ENCODE measurements at places on chromosomes 7 and 10.

GRCh38 chr7:88429382-88429781 lies 122.7 kb upstream of the STEAP4 start:
- DNase-seq = no peak

- DNase-seq = no peak
Observed at GRCh38 chr10:73817826-73818225, 6.4 kb upstream of the NDST2 start.

DNA sequence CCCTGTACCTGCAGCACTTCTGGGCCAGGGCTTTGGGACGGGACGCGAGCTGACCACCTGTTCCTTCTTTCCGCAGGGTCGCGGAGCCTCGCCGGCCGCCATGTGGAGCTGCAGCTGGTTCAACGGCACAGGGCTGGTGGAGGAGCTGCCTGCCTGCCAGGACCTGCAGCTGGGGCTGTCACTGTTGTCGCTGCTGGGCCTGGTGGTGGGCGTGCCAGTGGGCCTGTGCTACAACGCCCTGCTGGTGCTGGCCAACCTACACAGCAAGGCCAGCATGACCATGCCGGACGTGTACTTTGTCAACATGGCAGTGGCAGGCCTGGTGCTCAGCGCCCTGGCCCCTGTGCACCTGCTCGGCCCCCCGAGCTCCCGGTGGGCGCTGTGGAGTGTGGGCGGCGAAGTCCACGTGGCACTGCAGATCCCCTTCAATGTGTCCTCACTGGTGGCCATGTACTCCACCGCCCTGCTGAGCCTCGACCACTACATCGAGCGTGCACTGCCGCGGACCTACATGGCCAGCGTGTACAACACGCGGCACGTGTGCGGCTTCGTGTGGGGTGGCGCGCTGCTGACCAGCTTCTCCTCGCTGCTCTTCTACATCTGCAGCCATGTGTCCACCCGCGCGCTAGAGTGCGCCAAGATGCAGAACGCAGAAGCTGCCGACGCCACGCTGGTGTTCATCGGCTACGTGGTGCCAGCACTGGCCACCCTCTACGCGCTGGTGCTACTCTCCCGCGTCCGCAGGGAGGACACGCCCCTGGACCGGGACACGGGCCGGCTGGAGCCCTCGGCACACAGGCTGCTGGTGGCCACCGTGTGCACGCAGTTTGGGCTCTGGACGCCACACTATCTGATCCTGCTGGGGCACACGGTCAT lies 13.3 kb downstream of the GPR146 start:
- DNase-seq = no peak

GRCh38 chr10:34489973-34490745 lies 324.9 kb downstream of the PARD3 start:
- DNase-seq = no peak

GRCh38 chr10:46328853-46329689 lies 42.3 kb downstream of the ANTXRL start:
- DNase-seq = no peak

- DNase-seq = no peak
Observed at GRCh38 chr7:104894726-104895521, 119.1 kb upstream of the KMT2E start.

- DNase-seq = no peak
Observed at GRCh38 chr10:22832066-22832602, 95.7 kb upstream of the ARMC3 start.

DNA sequence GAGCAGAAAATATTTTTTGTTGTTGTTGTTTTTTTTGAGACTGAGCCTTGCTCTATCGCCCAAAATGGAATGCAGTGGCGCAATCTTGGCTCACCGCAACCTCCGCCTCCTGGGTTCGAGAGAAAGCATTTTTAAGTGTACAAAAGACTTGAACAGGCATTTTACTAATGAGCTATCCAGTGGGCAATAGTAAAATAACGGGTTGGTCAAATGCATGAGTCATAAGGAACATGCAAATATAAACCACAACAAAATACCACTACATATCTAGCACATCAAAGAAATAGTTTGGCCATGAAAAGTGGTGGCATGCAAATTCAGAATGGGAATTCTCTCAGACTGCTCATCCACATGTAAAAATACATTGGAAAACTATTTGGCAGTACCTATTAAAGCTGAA lies 71.7 kb upstream of the TMEM106B start:
- DNase-seq = no peak

DNA sequence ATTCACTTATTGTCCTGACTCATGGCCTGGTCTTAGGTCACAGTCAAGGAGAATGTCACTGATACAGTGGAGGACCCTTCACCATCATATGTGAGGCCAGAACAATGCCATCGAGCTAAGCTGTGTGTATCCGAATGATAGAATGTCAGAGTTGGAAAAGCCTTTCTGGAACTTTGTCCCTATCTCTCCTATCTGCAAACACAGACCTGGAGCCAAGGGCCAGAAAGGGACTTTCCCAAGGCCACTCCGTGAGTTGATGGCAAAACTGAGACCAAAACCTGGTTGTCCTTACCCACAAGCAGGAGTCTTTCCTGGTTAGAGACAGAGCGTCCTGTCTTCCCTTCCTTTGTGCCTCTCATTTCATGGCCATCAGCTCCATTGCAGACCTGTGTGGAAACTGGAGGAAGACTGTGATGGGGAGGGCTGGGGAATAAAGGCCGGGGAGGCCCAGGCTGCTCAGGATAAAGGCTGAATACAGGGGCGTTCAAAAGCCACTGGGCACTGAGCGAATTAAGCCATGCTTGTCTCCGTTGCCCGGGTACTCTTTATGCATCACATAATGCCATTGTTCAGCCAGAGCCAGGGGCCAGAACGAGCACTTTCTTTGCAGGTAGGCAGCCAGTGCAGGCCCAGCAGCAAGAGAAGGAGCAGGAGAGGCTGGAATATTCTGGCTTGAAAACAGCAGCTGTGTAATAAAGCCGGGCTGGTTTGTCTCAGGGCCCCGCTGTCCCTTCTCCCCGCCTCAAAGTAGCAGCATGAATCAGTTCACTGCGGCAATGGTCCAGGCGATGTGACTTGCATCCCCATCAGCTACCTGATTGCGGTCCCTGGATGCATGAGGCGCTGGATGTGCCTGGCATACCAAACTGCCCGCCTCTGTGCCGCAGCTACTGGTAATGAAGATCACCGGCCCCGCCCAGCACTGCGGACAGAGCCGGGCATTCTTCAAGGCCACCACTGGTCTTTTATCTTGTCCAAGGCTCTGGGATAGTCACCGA lies 143.0 kb downstream of the RPS24 start:
- DNase-seq = no peak

DNA sequence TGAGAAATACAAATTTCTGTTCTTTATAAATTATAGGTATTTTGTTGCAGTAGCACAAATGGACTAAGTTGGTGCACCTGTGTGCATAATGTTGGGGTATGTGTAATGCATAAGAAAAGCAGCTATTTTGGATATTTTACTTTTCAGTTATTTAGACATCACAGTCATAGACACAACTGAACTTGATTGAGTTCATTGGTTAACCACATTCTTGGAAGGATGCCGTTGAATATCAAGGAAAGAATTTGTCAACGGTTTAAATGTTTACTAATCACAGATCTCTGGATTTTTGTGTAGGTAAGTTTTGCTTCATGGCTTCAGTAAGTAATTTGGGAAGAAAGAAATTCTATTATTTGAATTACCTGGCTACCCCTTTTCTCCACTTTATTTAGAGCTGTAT lies 4.1 kb downstream of the OTUD1 start:
- DNase-seq = no peak

GRCh38 chr10:14742815-14743214 lies 31.9 kb downstream of the FAM107B start:
- DNase-seq = peak; percentile 18

- DNase-seq = no peak
Observed at GRCh38 chr10:109866168-109866994, 56.9 kb downstream of the XPNPEP1 start.

GRCh38 chr10:129035052-129035827 lies 431.8 kb upstream of the MGMT start:
- peak; percentile 77 for DNase-seq

GRCh38 chr7:14841086-14841485 lies 61.5 kb downstream of the DGKB start:
- DNase-seq = no peak

DNA sequence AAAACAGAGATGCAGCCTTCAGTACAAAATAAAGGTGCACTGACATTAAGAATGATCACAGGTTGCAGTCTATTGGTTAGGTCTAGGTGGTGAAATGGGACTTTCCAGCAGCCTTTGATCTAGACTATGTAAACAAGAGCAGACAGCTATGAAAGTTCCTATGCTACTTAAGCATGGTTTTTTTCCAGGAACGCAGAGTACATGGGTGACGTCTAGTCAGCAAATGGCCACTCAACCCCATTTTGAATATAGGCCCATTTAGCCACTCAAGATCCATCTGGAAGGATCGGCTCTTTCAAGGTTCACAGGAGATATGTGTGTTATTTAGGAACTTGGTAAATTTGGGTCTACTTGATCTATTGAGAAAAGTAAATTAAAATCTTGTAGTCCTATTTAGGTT lies 1424.6 kb upstream of the LRRTM3 start:
- no peak for DNase-seq

DNA sequence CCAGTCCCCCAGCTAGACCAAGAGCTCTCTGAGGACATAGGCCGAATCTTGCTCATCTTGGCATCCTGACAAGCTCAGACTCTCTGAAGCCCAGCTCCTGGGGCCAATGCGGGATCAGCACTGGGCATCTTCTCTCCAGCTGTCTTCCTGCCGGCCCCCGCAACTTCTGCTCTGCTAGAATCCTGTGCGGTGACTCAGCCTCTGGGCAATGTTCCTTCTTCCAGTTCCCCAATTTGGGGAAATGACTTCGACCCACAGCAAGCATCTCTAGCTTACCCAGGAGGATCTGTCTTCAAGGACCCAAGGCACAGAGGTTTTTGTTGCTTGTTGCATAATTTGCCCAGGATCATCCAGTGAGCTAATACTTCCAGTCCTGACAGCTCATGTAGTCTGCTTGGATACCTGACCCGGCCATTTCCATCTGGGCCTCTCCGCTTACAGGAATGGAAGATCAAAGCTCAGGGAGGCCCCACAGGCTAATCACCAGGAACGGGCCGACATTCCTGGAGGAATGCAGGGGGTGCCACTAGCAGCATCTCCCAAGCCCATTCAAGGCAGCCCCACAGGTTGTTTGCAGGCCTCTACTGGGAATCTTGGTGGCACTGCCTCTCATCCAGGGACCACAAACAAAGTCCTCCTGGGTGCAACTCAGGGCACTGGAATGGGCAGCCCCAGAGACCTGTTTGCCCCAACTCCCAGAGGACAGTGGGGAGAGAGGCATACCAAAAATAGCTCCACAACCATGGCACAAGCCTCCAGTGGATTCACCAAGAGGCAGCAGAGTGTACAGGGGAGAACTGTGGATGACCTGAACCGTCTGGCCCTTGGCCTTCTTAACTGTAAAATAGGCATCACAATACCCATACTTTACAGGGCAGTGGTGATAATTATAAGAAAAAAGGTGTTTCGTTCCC lies 151.9 kb downstream of the NEURL1 start:
- DNase-seq = no peak

GRCh38 chr7:27133409-27134231 lies 3.1 kb upstream of the HOXA4 start:
- no peak for DNase-seq

GRCh38 chr10:53135213-53135896 lies 362.8 kb upstream of the MBL2 start:
- no peak for DNase-seq

DNA sequence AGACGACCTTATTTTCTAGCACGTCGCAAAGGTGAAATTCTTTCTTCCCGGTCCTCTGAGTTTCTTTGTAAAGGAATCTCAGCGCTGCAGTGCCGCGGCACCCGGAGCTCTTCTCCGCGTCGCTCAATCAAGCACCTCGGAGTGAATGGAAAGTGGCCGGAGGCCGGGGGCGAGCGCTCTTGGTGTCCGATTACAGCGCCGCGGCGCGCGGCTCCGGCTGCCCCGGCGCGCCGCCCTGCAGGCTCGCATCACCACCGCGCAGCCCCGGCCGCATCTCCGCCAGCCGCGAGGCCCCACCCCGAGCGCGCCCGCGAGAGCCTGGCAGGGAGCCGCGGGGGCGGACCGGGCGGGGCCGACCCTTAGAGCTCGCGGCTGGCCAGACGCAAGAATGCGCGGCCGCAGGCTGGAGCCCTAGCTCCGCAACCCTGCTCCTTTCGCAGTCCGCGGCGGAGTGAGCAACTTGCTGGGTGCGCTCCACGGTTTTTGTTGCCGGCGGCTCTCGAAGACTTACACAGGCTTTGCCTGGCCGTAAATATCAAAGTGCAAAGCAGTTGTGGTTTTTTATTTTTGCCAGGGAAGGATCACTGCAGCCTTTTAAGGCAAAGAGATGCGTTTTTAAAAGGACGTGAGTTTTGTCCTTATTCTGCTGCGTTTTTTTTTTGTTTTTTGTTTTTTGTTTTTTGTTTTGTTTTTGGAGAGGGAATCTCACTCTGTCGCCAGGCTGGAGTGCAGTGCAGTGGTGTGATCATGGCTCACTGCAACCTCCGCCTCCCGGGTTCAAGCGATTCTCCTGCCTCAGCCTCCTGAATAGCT lies at the start of gene SEMA3C:
TSS of gene SEMA3C (minus strand) at position 143 of the 813 bp plus-strand sequence. CDS start 2,270 bp downstream, outside the sequence.
- peak; percentile 34 for DNase-seq

- DNase-seq = no peak
Observed at GRCh38 chr10:110827410-110827809, 44.3 kb upstream of the PDCD4 start.

DNA sequence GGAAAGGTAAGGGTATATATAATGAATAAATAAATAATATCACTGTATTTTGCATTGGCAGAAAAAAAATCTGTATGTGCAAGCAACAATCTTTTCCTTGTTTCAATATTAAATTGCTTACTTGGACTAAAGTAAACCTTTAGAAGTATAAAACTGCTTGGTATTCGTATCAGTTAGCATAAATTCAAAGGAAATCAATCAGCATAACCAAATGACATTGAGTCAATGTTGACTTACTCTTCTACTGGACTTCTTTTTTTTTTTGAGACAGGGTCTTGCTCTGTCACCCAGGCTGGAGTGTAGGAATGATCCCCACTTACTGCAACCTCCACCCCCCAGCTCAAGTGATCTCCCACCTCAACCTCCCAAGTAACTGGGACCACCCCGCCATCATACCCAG lies 42.3 kb upstream of the KMT2C start:
- DNase-seq = no peak

- DNase-seq = peak; percentile 52
Observed at GRCh38 chr10:44878706-44879530, 32.2 kb upstream of the TMEM72 start.

DNA sequence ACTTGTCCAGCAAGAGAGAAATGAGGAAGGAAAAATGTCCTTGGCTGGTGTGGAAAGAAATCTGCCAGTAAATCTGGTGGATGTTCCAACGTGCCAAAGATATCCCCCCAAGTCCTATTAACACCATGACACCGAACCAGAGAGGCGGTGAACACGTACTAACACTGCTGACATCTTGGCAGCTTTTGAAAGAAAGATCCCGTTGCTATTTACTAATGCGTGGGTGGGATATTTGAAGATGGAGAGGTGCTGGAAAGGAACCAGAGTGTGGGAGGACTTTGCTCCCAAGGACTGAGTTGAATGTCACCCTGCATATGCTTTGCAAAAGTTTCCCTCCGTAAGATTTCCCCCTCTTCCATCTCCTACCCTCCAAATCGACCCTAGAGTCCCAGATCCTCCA lies 7.9 kb downstream of the CCDC3 start:
- DNase-seq = no peak
